Femur (tissue), 1 donor: ENCODE measurements at places on chromosomes 6 and 20.

GRCh38 chr6:44255105-44255808 lies 2.1 kb downstream of the SLC35B2 start:
- no peak for DNase-seq

DNA sequence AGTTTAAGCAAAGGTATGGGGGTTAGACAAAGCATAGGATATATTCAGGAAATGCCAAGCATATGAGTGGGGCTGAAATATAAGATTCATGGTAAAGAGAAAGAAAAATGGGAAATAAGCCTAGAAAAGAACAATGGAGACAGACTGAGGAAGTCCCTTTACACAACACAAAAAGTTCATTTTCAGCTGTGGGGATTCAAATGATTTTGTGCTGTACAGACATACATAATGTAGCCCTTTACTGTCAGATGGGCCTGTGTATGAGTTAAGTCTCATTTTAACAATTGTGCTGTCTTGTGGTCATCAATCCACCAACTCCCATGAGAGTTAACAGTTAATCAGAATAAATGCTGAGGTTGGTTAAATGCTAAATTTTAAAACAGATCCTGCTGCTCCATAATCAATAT lies 37.2 kb downstream of the REV3L start:
- DNase-seq: no peak

DNA sequence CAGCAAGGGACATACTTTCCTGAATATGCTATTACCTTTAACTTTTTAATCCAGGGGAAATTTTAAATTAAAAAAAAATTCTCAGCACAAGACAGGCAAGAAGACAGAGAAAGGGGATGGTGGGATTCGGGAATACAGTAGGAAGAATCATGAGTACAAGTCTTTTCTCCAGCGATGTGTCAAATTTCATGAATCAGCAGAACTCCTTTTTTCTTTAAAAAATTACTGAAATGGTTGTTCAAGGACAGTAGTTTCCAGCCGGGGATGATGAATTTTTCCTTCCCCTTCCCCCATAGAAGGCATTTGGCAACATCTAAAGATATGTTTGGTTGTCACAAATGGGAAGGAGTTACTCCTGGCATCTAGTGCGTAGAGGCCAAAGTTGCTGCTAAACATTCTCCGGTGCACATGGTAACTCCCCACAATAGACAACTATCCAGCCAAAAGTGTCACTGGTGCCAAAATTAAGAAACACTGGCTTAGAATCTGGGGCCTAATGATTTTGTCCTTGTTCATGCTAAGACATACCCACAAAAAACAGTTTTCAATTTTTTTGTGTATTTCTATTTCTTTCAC lies 450.2 kb downstream of the CBLN4 start:
- DNase-seq: no peak

- no peak for DNase-seq
These were observed at the start of gene TGM3 for GRCh38 chr20:2295886-2296515. Gene TGM3 (plus strand): TSS chr20:2296001. CDS start chr20:2296064, 63 bp downstream.

- no peak for DNase-seq
These were observed 11.3 kb downstream of the KDM1B start for GRCh38 chr6:18166312-18167036.

DNA sequence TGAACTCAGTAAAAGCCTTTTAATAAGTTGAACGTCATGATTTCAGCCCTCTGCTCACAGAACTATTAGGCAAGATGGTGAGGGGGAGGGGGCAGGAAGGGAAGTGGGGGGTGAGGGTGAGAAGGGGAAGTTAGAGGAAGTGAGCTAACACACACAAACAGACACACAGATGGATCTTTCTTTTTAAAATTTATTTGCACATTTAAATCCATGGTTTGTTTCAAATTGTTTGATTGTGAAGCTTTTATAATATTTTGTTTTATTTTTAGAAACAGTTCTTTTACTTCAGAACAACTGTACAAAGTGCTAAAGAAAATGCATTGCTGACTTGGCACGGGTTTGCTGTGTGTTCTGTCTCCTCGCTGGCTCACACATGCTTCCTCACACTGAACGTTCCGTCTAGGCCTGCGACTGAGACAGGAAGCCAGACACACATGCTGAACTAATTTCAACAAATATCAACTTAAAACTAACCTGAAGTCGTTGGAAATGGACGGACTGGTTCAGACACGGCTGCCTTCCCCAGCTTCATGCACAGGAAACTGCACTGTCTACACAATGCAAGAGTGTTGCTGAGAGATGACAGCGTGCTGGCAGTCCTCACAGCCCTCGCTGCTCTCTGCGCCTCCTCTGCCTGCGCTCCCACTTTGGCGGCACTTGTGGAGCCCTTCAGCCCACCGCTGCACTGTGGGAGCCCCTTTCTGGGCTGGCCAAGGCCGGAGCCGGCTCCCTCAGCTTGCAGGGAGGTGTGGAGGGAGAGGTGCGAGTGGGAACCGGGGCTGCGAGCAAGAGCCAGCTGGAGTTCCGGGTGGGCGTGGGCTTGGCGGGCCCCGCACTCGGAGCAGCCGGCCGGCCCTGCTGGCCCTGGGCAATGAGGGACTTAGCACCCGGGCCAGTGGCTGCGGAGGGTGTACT lies 8.1 kb upstream of the ZBP1 start:
- peak; percentile 77 for DNase-seq

GRCh38 chr6:14092838-14093789 lies 24.5 kb upstream of the CD83 start:
- DNase-seq: no peak

- DNase-seq: no peak
These were observed 75.8 kb downstream of the SYTL3 start for GRCh38 chr6:158725704-158726103.

DNA sequence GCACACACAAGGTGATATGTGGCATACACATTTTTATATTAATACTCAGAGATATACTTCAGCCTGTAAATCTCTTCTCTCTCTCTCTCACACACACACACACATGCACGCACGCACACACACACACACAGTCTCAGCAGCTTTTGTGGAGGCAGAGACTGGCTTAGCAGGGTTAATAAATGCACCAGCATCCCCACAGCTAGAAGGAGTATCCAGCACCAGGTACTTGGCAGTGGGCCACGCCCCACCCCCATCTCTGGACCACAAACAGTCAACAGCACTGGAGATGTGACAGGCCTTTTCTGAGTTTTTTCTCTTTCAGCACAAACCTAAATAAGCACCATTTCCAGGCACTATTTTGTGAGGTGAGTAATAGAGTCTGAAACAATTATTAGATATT lies 47.3 kb upstream of the LRFN2 start:
- no peak for DNase-seq

GRCh38 chr6:85996034-85996375 lies 353.3 kb upstream of the SYNCRIP start:
- no peak for DNase-seq

DNA sequence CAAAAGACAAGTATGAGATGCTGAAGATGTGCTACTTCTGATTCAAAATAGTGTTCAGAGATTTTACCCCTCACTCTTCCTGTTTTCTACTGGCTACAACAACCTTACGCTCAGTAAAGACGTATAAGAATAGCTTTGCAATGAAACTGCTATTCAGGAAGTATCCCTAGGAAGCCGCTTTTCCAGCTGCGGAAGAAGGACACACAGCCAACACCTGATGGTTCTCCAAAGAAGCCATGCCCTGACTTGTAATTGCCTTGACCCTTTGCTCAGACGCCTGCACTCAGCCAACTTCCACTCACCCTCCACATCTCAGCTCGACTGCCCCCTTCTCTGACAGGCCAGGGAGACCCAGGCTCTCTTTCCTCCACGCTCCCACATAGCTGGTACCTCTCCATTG lies 111.6 kb downstream of the DTNBP1 start:
- DNase-seq: no peak

DNA sequence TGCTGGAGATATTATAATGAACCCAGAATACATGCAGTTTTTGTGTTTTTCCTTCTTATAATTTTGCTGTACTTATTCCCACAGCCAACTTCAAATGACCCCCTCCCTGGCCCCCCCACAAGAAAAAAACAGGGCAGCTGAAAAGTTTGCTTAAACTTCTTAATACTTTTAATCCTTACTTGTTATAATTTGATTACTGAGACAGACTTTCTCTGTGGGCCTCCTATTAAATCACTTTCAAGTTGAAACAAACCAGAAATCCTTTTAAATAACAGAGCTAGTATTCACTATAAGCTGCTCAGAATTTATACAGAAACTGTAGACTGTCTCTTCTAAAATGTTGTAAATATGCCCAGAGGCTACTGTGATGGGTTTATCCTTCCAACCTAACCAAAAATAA lies 106.3 kb downstream of the CENPW start:
- DNase-seq: no peak

DNA sequence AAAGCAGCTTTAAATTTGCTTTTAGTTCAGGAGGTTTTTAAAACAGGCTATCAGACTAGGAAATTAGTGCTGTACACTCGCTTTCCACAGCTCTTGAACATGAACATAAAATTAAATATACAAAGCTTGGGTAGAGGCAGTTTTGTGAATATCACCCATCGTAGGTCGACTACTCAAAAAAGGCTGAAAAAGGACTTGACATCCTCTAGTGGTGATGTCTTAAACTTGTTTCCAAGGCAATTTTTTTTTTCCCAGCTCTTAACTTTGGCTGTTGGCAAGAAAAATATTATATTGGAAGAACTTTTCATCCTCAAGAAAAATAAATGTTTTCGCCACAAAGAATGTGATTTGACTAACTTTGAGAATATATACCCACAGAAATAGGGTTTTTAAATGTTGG lies 2.9 kb downstream of the MAP7 start:
- DNase-seq: no peak

- no peak for DNase-seq
These were observed 8.9 kb downstream of the FYN start for GRCh38 chr6:111864138-111865048.

GRCh38 chr20:8315639-8316573 lies 183.8 kb downstream of the PLCB1 start:
- no peak for DNase-seq

- no peak for DNase-seq
These were observed 13.0 kb downstream of the ZHX3 start for GRCh38 chr20:41304424-41305079.

- DNase-seq: no peak
These were observed 10.9 kb upstream of the MBOAT1 start for GRCh38 chr6:20223141-20223540.

DNA sequence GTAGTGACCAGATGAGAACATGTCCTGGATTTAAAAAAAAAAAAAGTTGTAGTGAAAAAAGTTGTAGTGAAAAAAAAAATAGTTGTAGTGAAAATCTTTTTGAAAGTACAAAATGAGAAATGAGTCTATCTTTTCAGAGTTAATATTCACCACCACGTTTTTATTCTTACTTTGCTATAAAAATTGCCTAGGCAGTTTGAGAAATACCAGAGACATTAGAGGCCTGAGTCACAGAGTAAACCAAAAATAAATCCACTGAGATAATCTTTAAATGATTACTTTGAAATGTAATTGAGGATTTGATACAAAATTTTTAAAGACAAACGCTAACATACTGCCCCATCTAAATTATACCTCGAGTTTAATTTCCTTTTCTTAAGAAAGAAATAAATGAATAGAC lies 101.2 kb upstream of the TIAM2 start:
- DNase-seq: no peak
